ENCODE measurements at places on chromosomes 5 and 9.

DNA sequence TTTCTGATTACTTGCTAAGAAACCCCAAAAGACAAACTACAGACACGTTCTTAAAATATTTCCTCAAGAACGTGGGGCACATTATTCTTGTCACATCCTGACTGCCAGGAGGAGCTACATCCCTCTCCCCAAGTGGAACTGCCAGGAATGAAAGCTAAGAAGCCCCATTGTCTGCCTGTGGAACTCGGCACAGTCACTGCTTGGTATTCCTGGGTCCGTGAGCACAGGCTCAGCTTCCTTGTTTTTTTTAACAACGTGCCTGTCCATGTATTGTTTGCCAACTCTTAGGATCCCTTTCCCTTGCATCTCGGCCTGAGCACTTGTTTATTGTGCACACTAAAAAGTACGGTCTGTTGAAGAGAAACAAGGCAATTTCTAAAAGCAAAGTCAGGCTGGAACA lies 47.0 kb upstream of the SELENOP start:
- DNase-seq: no peak

DNA sequence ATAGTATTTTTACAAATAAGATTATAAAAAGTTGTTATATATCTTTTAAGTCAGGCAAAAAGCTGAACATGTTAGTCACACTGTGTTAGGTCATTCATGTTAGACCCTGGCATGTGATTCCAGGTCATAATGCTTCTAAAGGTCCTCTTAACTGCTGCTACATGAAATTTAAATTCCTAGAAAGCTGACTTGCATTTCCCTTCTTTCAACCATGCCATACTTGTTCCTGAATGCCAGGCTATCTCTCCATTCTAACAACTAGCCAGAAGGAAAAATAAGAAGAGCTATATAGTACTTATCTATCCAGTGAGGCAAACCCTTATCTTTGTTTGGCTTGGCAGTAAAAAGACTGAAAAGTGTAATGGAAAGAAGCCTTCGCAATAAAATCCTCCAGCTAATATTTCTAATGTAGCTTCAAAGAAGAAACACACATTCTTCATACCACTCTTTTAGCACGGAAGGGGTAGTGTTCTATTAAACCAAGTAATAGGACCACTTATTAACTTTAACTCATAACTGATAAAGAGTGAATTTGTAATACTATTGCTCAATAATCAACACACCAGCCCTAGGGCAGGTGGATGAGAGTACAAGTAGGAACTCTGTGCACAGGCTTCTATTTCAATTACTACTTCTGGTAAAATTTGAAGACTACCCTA lies 310.2 kb downstream of the PDE4D start:
- no peak for DNase-seq

- no peak for DNase-seq
These were observed 81.6 kb upstream of the IFNK start for GRCh38 chr9:27442464-27442863.

DNA sequence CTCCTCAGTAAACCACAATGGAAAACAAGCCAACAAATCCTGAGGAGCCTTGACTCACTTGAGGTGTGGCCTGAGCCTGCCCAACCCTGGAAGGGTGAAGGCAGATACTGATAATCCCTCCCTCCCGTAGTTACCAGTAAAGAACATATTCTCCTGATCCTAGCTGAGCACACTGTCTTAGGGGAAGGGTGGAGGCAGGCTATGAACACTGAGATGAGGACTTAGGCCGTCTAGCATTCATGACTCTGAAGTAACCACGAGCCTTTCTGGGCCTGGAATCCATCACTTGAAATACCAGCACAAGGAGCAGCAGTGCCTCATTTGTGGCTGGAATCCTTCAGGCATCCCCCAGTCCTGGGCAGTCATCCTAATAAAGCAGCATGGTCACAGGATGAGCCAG lies 124.5 kb upstream of the PRLR start:
- no peak for DNase-seq

DNA sequence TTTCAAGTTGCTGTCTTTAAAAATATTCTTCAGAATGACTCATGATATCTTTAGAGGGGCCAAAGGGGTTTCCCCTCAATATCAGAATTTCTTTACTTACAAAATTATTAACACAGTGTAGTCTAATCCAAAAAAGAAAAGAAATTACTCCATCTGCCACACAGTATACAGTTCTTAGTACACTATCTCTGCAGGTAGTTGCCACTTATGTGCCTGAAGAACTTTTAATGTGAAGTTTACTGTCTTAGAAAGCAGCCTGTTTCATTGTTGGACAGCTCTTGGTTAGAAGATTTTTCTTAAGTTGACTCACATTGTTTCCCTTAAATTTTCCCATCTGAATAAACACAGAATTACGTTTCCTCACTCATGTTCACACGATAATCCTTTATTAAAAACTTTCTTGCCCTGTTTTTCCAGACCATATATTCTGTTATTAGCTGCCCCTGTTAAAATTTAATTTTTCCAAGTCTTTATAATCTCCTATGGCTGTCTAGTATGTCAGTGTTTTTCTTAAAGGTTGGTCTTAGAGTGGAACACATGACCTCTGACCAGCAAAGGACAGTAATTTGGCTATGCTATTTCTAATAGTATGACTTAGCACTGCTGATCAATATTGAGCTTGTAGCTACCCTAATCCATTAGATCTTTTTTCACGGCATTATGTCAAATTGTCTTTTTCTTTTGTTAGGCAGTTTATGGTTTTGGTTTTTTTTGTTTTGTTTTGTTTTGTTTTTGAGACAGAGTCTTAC lies 21.8 kb upstream of the FKTN start:
- no peak for DNase-seq

- DNase-seq: no peak
These were observed 58.4 kb downstream of the ZCCHC7 start for GRCh38 chr9:37178742-37179141.

DNA sequence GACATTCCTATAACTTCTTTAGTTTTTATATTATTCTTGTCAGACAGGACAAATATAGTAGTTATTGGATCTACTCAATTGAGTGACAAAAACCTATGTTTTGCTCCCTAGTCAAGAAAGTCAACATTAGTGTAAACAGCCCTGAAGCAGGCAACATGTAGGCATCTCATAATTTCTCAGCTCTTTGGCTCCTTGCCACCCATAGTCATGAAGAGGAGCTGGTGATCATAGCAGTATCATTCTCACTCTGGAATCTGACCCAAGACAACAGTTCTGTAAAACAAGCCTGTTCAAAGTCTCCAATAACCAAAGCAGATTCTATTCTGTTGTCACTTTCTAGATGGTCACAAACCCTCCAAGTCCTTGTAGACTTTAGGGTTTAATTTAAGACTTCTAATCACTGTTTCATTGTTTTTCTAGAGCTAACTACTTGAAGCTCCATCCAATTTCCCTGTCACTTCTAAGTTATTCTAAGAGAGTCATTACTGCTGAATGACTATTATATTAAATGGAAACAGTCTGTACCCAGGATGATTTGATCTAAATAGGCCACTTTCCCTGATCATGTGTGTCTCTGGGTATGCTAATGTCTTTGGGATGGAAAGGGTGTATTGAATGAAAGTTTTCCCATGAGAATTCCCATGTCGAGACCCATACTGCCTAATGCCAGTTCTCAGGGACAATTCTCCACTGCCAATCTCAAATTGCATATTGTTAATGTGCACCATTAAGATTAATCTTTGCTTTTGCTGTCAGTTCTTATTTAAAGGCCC lies 533.3 kb downstream of the ACTL7B start:
- no peak for DNase-seq

- DNase-seq: no peak
These were observed 68.4 kb upstream of the SLC1A1 start for GRCh38 chr9:4421847-4422246.

- DNase-seq: no peak
These were observed 1129.6 kb downstream of the CDH12 start for GRCh38 chr5:21723500-21723899.

DNA sequence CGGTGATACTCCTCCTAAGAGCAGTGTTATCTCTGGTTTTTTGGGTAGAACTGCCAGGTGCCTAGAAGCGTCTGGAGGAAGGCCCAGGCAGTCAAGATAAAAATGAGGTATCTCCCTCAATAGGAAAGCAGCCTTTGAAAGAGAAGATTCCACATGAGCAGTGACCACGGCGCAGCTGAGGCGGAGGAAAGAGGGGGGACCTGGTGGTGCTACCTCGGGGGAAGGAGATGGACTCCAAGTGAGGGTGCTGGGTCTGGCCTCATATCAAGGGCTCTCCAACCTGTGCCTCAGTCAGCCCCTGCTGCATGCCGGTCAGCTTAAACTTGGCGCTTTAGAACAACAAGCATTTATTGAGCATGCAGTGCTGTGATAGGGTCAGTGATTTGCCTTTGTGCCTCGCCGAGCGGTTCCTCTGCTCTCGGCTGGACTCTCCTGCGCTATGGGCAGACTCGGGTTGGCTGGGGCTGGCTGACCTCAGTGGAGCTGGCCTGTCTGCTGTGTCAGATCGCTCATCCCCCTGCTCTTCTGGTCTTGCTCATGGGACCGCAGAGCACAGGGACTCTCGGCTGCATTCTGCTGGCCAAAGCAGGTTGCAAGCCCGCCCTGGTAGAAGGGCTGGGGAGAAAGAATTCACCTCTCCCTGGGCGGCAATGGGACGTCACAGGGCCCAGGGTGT lies 121.1 kb upstream of the IRX4 start:
- no peak for DNase-seq

GRCh38 chr5:41517909-41518308 lies 7.5 kb upstream of the PLCXD3 start:
- no peak for DNase-seq

DNA sequence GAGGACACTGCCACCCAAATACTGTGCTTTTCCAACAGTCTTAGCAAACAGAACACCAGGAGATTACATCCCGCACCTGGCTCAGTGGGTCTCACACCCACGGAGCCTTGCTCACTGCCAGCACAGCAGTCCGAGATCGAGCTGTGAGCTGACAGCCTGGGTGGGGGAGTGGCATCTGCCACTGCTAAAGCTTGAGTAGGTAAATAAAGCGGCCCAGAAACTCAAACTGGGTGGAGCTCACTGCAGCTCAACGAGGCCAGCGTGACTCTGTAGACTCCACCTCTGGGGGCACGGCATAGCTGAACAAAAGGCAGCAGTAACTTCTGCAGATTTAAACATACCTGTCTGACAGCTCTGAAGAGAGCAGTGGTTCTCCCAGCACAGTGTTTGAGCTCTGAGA lies 28.8 kb downstream of the EPB41L4A start:
- DNase-seq: no peak

- DNase-seq: no peak
These were observed 204.4 kb upstream of the TRIM32 start for GRCh38 chr9:116482740-116483139.

- no peak for DNase-seq
These were observed 490.1 kb upstream of the CD180 start for GRCh38 chr5:67686746-67687145.

DNA sequence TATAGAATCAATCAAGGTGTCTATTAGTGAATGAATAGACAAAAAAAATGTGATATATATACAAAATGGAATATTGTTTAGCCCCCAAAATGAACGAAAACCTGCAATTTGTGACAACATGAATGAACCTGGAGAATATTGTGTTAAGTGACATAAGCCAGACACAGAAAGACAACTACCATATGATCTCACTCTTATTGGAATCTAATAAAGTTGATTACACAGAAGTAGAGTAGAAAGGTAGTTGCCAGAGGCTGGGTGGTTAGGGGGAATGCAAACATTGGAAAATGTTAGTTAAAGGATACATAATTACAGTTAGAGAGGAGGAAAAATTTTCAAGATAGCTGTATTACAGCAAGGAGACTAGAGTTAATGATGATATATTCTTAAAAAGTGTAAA lies 1962.3 kb downstream of the EFNA5 start:
- DNase-seq: no peak

DNA sequence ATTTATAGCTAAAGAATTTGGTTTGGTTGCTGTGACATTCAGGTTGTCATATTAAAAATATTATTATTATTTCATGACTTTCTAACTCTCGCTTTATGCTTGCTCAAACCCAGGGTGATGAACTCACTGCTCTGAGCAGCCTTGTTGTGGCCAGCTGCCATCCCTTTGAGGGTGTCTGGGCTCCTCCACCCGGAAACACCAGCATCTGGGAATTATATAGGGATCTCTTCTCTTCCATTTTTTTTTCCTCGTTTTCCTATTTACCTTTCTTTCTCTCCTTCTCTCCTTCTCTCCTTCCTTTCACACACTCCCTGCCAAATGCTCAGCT lies 355.8 kb upstream of the SMARCA2 start:
- no peak for DNase-seq

- no peak for DNase-seq
These were observed 3.2 kb upstream of the CDHR2 start for GRCh38 chr5:176545737-176546509.

DNA sequence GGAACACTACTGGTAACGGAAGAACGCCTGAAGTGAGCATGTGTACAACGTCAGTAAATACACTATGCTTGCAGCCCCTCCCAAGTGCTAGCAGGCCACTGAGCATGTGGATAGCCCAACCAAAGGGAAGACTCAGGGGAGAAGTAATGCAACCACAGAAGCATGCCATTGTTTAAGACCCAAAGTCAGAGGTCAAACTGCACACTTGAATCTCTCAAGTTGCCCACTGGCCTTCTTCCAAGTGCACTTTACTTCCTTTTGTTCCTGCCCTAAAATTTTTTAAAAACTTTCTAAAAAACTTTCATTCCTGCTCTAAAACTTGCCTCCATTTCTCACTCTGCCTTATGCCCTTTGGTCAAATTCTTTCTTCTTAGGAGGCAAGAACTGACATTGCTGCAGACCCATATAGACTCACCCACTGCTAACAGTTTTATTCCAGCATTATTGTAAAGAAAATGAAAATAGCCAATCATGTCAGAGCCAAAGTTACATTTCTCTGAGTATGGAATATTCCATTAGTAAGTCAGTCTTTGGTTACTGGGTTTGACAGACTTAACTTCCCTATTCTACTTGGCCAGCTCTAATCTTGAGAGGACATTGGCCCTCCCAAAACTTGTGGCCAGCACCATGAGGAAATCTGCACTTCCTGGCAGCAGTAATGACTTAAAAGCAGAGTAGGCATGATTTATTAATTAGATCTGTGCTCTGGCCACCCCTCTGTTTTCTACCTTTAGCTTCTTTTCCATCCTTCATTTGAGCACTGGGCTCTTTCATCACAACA lies 76.9 kb downstream of the TSSK1B start:
- DNase-seq: no peak

DNA sequence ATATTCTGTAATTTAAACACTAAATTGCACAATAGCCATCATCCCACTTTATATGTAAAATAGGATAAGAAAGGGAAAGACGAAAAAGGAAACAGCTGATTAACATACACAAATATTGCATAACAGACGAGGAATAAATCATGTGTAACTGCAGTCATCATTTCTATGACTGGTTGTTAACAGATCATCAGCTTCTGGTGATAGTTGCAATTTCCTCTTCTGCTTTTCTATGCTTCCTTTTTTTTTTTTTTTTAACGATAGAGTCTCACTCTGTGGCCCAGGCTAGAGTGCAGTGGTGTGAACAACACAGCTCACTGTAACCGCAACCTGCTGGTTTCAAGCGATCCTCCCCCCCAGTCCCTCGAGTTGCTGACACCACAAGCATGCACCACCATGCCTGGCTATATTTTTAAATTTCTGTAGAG lies 22.5 kb upstream of the JAKMIP2 start:
- no peak for DNase-seq

GRCh38 chr9:15725953-15726352 lies 173.1 kb downstream of the CCDC171 start:
- DNase-seq: no peak

All from activated T-cell treated with anti-CD3 and anti-CD28 coated beads for 4 hours (primary cell).